ENCODE measurements at places on chromosomes 11 and 22. TPM values are rescaled to one million over a fixed set of nuclear protein-coding genes. Genes with fewer than 3 reads are reported as not detected.
A peak's percentile ranks its signal among the peaks of the same experiment; 100 is the strongest.

The FAM181B gene
- 1.1 TPM for total RNA-seq

DNA sequence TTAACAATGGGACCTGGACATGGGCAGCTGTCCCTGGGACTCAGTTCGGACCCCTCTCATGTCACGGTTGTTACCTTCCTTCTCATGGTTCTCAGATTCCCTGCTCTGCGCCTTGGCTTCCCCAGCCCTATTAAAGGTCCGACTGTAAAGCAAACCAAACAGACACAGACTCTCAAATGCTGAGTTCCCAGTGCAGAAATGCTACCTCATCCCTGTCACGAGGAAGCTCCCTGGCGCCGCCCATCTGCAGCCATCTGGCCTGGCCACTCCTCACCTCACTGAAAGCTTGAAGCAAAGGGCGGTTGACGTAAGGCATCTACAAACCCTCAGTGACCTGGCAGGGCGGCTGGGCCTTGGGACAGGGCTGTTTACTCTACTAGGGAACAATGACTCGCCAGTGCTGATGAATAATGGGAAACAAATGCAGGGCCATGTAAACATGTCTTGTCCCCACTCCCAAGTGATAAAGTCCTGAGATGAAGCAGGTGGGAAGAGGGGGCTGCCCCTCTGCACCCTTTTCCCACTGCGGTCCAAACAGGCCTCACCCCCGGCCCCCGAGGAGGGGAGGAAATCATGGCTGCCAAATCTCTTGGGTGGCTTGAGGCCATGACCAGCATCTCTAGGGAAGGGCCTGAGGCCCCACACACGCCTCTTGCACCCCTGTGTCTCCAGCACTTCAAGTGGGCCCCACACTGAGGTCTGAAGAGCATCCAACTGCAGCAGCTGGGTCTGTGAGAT, 49.3 kb downstream of the SCUBE1 start:
- DNase-seq, result no peak

DNA sequence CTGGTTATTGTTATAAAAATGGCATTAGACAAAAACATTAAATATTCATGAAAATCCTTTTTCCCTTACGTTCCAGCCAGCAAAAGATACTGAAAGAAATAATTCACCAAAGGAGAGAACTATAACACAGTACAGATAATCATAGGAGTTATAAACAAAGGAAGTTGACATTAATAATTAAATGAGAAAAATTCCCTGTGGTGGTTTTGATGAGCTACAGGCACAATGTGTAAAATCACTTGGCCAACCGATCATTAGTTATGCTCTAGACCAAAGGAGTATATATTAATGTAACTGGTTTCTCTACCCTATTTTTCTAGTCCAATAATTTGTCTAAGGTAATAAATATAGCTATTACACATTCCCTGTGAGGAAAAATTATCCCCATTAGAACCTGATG, 534.7 kb downstream of the CNTN5 start:
- no peak for DNase-seq

DNA sequence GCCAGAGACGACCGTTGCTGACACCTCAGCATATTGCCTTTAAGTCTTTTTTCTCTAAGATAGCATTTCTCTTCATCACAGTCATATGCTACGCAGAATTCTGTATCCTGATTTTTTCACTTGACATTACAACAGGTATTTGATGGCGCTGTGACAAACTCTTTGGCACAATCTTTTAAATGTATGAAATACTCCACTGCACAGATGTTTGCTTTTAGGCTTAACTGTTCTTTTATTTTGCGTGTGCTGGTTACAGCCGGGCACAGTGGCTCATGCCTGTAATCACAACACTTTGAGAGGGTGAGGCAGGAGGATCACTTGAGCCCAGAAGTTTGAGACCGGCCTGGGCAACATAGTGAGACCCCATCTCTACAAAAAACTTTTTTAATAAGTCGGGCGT, 52.0 kb upstream of the PPP6R3 start:
- no peak for DNase-seq

The FOLR1 gene
- total RNA-seq, result 1.3 TPM

GRCh38 chr11:57622263-57622662, 24.8 kb downstream of the SERPING1 start:
- DNase-seq, result no peak

DNA sequence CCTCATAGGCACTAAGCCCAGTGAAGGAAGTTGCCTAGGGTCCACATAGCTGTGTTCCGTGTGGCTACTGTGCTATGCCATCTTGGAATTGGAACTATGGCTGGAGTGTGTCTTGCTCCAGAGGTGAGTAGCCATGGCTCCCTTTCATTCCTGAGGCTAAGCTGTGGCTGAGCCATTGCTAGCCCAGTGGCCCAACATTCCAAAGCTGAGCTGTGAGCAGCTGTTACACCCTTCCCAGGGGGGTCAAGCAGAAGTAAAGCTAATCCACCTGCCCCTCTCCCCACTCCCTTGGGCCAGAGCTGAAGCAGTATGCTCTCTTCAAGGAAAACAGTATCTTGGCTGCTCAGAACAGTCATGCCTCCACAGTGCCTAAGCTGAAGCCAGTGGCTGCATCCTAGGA, 51.1 kb downstream of the USP35 start:
- DNase-seq, result no peak

DNA sequence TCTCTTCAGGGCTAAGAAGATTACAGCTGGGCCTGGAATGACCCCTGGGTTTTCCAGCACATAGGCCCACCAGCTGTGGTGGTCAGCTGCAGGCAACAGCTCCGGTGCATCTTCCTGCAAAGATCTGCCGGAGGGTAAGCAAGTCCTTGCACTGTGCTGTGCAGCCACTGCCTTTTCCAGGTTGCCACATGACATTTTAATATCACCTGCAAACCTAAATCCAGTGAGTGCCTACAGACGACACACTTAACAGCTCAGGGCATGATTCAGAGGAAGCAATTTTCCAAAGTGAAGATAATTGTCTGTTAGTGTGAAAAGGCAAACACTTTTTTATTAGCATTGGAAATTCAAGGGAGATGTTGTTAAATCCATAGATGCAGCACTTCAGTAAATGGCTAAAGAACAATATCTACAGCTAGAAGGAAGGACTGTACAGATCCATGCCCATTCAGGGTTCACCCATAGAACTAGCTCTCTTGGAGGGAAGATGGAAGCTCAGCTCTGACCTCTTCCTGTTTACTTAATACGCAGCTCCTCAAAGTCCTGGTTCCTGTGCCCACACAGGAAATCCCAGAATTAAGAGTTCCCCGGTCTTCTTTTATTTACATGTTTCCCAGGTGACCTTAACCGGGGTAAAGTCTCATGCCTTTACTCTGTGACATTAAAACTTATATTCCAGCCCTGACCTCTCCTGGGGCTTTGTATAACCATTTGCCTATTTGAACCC, 13.3 kb upstream of the NRIP3 start:
- DNase-seq, result no peak

The LMO2 gene
- 0.87 TPM for total RNA-seq

The C11orf86 gene
- 0.26 TPM for total RNA-seq

DNA sequence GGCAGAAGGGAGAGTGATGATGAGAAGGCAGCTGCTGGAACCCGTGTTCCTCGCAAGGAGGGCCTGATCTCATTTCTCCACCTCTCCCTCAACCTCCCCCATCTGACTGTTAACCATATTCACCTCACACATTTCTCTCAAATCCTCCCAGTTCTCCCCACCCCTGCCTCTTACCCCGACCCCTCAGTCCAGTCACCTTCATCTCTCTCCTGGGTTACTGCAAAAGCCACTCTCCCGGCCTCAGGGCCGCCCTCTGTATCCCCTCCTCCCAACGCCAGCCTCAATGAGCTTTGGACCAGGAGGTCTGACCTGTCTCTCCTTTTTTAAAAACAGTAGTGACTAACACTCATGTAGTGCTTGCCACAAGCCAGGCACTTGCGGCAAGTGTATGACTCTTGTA, 29.5 kb upstream of the LMO1 start:
- DNase-seq, result peak; percentile 15

DNA sequence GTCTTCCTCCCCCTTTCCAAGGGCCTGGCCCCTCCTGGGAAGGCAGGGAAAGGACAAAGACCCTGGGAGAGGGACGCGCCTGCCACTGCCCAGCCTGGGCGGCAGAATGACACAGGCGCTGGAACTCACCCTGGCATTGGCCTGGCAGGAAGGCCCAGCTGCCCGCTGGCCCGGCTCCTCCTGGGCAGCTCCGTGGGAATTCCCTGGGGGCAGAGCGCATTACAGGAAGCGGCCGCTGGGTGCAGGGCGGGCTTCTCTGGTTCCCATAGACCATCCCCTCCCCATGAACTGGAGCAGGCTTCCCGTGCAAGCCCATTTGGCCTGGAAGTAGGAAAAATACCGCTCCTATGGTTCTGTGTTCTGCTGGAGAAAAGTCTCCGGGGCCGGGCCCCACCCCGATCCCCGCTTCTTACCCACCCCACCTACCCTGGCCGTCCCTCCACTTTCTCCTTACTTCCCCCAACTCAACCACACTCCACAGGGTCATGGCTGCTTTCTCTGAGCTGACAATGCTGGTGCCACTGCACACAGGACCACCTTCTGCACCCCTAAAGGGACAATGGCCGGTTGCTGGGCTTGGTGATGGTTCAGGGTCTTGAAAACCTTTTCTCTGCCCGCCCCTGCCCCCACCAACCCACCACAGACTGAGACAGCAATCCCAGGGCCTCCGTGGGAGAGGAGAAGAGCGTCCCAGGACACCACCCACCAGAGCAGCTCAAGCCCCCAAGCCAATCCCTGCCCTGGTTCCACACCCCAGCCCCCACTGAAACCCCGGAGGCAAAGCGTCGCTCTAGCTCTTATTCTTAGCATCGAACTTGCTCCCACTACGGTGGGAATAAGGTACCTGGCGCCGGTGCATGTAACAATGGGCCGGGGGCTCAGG, 58.9 kb downstream of the LINC01488 start:
- DNase-seq, result peak; percentile 88

- DNase-seq, result no peak
Measured at GRCh38 chr22:41922328-41922727, 4.3 kb downstream of the TNFRSF13C start.

The FGF19 gene
- 36.7 TPM for total RNA-seq

The HIC2 gene
- total RNA-seq, result 40.5 TPM

DNA sequence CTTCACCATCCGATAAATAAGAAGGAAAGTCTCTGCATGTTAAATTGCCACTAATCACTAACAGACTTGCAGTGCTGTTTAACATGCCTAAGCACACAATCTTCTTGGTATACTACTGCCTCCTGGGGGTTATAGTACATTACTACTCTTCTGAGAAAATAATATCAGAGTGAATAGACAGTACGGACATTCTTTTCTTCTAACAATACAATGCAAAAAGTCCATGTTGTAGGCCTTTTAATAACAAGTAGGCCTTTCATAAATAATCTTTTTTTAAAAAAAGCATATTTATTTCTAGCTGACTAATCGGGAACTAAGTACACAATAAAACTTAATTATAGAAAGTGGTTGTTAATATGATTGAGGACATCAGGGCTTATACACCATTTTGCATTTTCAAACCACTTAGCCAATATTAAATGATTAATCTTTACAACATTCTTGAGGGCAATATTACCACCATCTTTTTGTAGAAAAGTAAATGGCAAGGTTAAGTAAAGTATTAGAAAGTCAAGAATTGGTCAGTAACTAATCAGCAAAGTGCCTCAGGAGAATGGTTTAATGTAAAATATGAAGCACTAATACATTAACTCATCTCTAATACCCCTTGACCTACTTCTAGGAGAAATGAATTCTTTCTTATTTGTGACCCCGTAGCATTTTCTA, 84.7 kb downstream of the TTC28 start:
- DNase-seq, result peak; percentile 46

DNA sequence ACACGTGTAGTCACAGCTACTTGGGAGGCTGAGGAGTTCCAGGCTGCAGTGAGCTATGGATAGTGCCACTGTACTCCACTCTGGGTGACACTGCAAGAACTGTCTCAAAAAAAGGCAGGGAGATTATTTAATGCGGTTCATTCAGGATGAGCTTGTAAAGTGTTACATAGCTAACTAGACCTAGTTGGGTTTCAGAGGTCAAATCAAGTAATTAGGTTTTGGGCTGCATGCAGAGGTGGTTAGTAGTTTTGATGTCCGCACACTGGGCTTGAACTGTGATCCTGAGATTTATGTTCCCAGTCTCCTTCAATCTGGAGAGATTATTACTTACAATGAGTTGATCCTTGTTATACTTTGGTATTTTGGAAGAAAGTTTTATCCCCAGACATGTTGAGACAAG, 2.1 kb upstream of the RBM4 start:
- DNase-seq, result no peak

The MS4A6E gene
- not detected for total RNA-seq

DNA sequence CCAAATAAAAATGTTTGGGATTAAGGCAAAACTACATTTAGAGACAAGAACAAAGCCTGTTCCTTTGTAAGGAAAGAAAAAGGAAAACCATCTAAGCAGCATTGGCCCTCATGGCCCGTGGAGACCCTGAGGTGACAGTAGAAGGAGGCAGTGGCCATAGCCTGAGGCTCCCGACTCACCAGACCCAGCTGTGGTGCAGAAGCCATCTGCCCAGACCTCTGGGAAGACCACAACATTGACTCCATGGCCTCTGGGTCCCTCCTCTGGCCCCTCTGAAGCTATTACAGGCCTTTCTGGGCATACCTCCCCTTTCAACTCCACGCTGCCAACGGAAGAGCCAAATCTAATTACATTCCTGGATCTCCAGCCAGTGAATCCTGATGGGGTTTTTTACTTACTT, 6.4 kb downstream of the PRAME start:
- peak; percentile 79 for DNase-seq

- DNase-seq, result no peak
Measured at GRCh38 chr22:26285632-26286031, 116.4 kb downstream of the SEZ6L start.

The SLC25A22 gene
- total RNA-seq, result 25.2 TPM

GRCh38 chr22:23180893-23181720, 798 bp downstream of the BCR start:
- DNase-seq, result peak; percentile 78

DNA sequence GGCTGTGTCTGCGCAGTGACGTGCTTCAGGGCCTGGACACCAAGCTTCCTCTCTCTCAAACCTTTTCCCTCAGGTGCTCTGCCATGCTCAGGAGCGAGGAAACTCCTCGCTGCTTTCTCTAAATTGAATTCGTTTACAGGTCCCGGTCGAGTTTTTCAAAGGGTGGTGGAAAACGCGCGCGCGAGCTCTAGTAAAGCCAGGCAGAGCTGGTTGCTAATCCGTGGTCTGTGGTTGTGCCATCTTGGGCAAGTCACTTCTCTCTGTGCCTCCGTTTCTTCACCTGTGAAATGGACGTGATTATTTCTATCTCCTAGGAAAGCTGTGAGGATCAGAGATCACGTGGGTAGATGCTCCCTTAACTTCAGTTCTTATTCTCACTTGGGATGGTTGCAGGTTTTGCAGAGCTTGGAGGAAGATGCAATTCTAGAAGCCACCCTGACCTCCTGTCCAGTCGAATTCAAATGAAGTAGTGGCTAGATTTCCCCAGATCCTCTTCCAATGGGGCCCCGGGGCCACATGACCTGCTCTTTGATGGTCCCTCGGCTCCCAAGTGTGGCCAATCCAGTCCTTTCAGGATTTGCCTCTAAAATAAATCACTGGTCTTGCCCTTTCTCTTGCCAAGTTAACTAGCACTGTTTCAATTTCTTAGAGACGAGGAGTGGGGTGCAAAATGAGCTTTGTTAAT, 10.5 kb upstream of the ALX4 start:
- no peak for DNase-seq

GRCh38 chr11:113521737-113522517, 46.7 kb upstream of the DRD2 start:
- no peak for DNase-seq

GRCh38 chr11:134386945-134387344, 25.1 kb downstream of the B3GAT1 start:
- DNase-seq, result no peak

The KREMEN1 gene
- 1.8 TPM for total RNA-seq
